Activated T-helper 9 cell treated with anti-CD3 and anti-CD28 coated beads, Interleukin-2, amount 50 U/mL, for 16 hours (primary cell): ENCODE measurements at places on chromosomes 6 and 20.

- no peak for DNase-seq
These were observed 80.6 kb upstream of the PAK5 start for GRCh38 chr20:9919271-9920014.

DNA sequence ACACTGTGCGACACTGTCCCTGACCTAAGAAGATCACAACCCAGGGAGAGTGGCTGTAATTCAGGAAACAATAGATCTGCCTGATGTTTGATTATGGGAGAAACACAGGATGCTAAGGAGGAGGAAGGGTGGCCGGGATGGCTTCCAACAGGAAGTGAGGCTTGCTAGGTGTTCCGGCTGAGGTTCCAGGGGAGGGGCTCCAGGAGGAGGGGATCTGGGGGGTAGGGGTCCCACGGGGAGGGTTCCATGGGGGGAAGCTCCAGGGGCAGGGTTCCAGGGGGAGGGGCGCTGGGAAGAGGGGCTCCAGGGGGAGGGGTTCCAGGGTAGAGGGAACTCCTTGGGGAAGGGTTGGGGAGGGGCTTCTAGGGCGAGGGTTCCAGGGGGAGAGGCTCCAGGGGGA lies 48.6 kb downstream of the DAAM2 start:
- DNase-seq, result no peak

- peak; percentile 60 for DNase-seq
These were observed 18.1 kb downstream of the TUBB2B start for GRCh38 chr6:3209114-3210023.

DNA sequence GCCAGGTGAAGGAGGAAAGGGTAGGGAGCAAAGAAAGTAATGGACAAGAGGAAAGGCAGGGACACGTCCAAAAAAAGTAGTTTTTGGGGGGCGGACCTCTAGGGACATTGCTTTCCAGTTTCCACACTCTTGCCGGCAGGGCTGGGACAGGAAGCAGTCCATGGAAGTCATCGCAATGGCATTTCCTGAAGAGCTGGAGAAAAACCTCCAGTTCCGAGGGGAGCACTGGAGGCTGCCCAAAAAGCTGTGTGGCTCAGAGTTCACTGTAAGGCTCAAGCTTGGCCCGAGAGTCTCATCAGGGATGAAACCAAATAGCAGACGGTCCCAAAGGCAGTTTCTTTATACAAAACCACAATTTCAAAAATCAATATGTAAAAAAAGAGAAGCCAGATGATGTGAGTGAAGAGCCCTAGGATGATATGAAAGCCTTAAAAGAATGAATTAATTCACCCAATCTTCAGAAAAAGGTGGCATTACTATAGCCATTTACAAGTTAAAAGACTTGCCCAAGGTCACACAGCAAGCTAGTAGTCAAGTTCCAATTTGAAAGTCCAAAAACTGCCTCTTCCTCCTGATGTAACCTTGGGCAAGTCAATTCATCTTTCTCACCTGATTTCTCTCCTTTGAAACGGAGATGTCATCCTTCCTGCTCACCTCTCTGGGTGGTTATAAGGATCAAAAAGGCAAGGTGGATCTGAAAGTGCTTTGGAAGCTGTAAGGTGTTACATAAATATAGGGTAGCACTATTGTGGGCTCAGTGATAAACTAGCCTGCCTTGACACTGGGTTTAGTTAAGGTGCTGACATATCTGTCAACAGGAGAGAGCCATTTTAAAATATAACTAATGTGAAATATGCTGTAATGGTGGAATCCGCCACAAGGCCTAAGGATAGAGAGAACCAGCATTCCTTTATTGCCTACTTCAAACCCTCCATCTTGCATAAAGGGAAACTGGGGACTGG lies 9.1 kb downstream of the BCL2L1 start:
- no peak for DNase-seq

DNA sequence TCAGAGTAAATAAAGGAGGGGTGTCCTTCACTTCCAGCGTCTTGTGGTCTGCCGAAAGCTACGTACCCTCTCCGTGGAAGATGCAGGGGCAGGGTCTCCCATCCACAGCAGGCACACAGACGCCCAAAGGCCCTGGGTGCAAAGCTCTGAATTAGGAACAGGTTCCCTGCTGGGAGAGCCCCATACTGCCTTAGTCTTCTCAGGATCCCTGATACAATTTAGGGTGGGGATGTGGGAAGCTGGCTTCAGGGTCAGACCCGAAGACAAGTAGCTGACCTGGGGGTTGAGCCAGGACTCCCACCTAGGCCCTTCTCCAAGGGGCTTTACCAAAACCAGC lies 74.1 kb downstream of the TTLL2 start:
- no peak for DNase-seq

GRCh38 chr20:38372806-38373205 lies 26.5 kb downstream of the LBP start:
- DNase-seq, result no peak

GRCh38 chr6:166640342-166641043 lies 13.4 kb upstream of the RPS6KA2 start:
- DNase-seq, result no peak

- no peak for DNase-seq
These were observed 27.8 kb downstream of the ACSS2 start for GRCh38 chr20:34904202-34904621.

GRCh38 chr6:94588301-94588700 lies 989.0 kb upstream of the MANEA start:
- DNase-seq, result no peak

DNA sequence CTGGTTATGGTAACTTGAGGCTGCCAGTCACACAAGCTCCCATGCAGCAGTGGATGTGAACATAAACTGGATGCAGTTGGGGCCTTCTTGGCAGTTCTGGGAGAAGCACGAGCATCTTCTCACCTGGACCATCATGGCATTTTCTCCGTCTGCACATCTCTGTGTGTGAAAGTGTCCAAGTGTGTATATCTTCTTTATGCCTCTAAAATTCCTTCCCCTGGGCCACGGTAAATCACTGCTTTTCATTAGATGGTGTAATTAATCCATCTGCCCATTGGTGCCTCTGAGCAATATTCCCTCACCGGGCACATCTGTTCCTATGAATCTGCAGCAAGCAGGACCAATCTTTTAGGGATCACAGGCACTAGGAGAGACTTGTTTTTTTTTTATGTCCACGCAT lies 138.0 kb downstream of the MAP3K7 start:
- no peak for DNase-seq

DNA sequence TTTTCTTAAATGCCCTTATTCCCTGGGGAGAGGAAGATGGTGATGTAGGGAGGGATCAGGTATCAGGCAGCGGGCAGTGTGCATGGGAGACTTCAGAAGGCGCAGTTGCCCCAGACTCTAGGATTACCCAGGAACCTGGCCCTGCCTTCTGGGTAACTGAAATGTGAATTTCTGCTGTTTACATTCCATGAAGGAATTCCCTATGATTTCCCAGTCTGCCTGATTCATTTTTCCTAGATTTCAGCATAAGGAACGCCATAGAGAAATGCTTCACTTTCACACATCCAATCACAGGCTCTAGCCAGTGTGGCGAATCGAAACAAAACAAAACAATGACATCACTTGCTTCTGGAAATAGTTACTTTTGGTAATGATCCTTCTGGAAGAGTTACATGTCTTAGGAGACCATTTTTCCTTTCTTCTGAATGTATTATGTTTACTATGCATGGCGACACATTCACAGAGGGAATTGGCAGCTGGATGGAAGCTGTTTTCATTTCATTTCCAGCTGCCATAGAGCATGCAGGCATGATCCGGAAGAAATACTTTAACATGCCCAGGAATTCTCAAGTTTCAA lies 33.3 kb downstream of the LRP11 start:
- no peak for DNase-seq

DNA sequence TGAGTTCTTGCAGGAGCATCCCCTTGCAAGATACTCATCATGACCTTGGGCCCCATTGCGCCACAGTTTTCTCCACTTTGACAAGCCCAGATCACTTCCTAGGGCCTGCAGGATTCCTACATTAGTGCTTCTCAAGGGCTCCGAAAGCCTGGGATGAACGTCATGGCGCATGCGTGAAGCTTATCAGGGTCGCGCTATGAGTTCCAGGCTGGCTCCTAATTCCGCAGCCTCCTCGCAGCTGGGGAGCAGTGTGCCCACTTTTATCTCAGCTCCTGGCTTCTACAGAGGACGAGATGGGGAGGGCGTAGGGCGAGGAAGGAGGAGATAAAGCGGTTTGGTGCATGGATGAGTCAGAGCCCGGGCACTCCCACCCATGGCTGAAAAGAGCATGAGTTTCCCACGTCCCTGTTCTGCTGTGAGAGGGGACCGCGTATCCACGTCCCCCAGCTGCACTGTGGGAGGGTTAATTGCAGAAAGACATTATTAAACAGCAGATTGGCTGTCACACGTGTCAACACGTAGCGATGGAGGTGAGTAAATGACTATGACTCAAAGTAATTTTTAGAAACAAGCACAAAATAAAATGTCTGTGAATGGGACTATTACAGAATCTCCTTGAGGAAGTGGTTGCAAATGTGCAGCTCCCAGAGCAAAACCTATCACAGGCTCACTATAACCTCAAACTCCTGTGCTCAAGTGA lies 72.9 kb upstream of the DSP start:
- DNase-seq, result no peak

DNA sequence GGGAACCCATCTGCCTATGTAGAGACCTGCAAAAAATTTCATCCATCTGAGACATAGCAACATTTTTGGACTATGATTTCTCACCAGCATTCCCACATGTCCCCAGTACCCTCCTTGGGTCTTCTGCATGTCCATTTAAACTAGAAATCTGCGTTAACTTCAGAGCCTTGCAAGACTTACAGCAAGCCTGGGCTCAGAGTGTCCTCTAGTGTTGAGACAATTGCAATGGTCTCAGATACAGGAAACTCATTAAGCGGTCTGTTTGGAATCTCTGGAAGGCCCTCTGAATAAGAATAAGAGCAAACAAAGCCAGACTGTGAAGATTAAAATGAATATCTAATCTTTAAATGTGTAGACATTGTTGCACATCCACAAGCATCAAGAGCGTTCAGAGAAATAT lies 20.5 kb upstream of the PI3 start:
- no peak for DNase-seq

DNA sequence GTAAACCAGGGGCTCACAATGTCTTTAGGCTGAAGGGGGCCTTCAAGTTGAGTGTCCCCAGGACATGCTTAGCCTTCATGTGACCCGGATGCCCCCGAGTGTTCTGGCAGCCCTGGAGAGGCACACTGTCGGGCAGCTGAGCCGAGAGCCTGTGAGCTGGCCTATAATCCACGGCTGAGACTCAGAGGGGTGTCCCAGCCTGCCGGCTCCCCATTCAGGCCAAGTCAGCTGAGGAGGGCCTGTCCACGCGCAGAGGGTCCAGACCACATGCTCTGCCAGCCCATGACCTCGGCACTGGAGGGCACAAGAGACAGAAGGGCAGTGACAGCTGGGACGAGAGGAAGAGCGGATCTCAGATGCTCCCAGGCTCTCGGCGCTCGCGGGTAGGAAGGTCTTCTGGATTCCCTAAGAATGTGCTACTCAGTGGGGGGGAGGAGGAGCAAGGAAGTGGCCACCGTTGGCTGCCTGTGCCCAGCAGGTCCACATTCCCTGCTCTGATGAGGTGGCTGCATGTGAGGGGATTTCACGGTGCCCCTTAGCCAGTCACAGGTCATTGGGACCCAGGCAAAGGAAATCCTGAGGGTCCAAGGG lies 224.7 kb downstream of the NRN1 start:
- no peak for DNase-seq

GRCh38 chr6:106519460-106520394 lies 109.6 kb downstream of the RTN4IP1 start:
- peak; percentile 69 for DNase-seq

- no peak for DNase-seq
These were observed 1.8 kb upstream of the SPEF1 start for GRCh38 chr20:3783068-3783489.

GRCh38 chr6:158910484-158911440 lies 89.2 kb downstream of the RSPH3 start:
- DNase-seq, result no peak

DNA sequence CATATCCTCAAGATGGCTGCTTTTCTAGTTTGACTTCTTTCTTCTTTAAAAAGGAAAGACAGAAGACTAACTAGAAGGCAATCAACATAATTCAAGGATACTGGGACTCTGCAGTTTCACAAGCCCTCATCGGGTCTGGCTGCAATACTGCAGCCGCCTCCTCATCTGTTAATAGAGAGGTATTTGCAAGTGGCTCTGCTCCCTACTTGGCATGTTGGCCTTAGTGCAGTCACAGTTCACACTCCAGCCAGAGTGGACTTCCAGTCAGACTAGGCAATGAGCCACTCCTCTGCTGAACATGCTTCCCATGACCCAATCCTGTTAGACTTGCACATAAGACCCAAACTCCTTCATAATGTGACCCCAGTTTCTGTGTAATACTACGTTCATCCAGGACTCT lies 141.9 kb upstream of the ENPP5 start:
- no peak for DNase-seq
